ENCODE measurements at places on chromosomes 1 and 21. TPM values are rescaled to one million over a fixed set of nuclear protein-coding genes. Genes with fewer than 3 reads are reported as not detected.

KIF14 gene
- 1.5 TPM for polyA plus RNA-seq

DNA sequence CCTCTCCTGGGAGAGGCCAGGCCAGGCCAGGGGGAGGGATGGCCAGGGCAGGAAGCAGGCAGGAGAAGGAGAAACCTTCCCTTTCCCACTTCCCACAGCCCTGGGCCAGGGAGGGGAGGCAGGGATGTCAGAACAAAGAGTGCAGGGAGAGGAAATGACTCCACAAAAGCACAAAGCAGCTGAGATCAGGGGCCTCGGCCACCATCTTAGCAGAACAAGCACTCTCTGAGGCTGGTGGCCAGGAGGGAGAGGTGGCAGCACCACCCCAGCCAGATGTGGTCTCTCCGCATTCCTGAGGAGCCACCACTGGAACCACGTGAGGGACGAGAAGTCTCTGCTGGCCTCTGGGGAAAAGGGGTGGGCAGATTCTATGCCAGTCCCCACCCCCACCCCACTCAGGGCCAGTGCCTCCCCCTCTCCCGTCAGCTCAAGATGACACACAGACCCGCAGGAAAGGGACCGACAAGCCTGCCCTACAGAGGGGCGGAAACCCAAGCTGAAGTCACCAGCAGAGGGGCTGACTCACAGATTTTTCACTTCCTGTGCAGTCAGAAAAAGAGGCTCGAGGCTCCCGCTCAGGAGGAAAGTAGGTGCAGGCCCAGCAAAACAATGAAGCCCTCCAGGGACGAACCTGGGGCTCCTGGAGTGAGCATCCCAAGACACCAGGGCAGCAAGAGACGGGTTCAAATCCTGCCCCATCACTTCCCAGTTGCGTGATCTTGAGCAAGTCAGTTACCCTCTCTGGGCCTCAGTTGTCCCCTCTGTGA lies 24.1 kb upstream of the ALDH4A1 start:
- DNase-seq: no peak

OLIG1 gene
- not detected for polyA plus RNA-seq

PLPPR4 gene
- polyA plus RNA-seq: not detected

ZNF695 gene
- polyA plus RNA-seq: 2.9 TPM

DNA sequence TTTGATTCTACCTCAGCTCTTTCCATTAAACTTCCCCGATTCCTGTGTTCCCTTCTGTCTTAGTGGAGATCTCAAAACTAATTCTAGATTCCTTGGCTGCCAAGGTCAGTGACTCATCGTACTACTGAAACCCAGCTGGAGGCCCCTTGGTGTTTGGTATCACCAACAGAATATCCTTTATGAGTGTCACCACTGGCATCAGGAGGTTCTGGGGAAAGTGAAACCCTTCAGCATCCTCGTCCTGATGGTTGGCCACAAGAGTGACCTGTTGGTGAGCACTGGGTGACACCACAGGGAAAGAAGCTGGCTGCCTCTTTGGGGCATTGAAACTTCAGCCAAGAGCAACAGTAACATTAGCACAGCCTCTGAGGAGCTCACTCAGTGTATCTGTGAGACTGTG lies 9.6 kb downstream of the RAB42 start:
- DNase-seq: no peak

CYP2J2 gene
- 5.9 TPM for polyA plus RNA-seq

DNA sequence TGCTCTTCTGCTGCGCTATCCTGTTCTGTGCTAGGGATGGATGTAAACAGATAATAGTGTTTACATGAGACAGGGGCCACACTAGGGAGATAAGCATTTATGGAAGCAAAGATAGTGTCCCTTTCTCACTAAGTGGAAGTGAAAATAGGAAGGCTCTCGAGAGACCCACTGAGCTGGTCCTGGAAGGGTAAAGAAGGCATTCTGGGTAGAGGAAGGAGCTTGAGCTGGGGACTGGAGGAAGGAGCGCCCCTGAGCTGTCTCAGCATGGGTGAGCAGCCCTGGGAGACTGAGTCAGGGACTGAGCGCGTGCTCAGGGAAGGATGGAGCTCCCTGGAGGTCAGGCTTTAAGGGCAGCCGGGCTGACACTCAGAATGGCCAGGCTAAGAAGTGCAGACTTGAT lies 93.3 kb downstream of the IGSF21 start:
- DNase-seq: no peak
